ENCODE measurements at places on chromosomes 4 and X.
A peak's percentile ranks its signal among the peaks of the same experiment; 100 is the strongest.

DNA sequence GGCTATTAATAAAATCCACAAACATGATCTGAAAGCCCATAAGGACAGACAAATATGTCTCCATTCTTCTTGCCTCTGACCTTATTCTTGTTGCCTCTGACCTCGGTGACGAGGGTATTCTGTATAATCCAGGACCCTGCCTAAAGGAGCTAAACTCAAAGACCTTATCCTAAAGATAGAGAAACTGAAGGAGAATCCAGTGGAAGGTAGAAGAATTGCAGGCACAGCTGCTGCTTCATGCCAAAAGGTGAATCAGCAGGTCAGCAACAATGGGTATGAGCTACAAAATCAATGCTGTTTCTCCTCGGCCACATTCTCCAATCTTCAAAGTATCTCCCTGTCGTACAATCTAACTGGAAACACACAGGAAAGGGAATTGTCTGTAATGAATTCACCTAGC, 71.4 kb downstream of the INTS6L start:
- DNase-seq: no peak

GRCh38 chr4:144350706-144351105, 210.2 kb upstream of the GYPA start:
- DNase-seq: no peak

DNA sequence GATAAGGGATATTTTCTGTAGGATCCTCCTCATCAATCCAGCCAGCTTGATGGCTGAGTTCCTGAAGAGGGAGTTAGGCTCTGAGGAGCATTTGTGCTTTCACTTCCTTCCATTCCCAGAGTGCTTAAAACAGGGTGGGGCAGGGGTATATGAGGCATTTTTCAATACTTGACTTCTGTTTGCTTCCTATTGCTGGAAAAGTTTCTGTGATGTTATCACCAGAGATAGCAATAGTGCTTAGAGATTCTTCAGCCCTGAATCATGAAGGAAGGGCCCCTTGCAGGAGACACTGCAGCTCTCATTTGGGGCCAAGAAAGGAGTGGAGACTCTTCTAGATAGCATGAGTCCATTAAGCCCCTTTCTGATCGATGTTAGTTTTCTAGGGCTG, 166.7 kb upstream of the RPS6KA3 start:
- no peak for DNase-seq

GRCh38 chr4:687971-688853, 739 bp downstream of the SLC49A3 start:
- no peak for DNase-seq

DNA sequence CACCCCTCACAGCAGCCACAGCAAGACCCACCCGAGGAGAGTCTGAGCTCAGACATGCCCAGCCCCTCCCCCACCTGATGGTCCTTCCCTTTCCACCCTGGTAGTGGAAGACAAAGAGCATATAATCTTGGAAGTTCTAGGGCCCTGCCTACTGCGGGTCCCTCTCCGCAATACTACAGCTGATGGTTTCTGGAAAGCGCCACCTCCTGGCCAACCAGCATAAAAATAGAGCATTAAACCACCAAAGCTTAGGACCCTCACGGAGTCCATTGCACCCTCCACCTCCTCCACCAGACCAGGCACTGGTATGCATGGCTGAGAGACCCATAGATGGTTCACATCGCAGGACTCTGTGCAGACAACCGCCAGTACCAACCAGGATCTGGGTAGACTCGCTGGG, 78.2 kb downstream of the SH3BGRL start:
- no peak for DNase-seq

DNA sequence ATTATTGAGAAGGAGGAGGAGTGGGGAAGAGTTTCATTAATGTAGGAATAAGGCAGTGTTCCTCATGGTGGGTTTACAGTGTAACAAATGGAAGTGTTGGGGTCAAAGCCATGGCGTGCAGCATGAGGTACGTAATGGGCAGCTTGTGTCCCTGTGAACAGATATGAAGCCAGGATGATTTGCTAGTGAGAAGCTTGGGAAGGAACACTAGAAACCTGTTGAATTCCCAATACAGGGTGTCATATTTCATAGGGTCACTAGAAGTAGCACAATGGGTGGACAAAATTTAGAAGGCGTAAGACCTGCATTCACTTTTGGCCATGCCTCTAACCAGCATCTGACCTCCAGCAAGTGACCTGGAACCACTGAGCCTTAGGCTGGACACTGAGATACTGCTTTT, 6.8 kb downstream of the PYURF start:
- DNase-seq: no peak

- DNase-seq: no peak
Measured at GRCh38 chr4:3127112-3127511, 52.6 kb downstream of the HTT start.

GRCh38 chrX:21972721-21973120, 32.2 kb downstream of the SMS start:
- peak; percentile 43 for DNase-seq

- no peak for DNase-seq
Measured at GRCh38 chr4:34733185-34733941, 1511.0 kb downstream of the ARAP2 start.

DNA sequence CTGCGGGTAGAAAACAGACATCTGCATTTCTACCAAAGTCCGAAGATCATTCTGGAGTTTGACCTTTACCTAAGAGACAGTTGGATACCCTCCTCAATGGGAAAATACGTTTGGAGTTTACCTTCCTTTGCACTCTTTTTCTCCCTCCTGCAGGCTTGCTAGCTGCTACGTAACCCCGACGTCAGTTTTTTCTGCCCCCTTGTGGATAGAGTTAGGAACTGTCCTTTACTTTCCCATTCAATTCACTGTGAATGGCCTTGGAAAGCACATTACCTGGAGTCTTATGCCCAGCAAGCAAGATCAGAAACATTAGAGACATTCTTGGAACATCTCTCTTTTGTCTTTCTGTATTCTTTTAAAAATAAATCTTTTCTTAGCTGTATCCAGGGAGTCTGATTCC, 250.7 kb downstream of the NAP1L3 start:
- DNase-seq: no peak

GRCh38 chr4:186839122-186840037, 115.7 kb upstream of the FAT1 start:
- DNase-seq: no peak

DNA sequence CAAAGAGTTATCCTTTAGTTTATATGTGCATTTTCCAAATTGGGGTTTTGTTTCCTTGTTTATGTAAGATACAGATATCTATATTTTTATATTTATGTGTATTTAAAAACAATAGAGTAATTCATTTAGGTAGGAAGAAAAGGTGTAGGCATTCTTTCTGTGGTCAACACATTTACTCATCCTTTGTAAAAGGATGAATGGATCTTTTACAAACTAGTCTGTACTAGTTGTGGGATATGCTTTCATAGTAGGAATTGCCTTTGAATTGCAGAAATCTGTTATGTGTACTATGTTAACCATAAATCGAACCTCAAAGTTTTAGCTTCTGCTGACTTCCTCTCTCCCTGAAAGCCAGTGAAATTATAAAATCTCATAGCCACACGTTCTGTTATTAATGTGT, 128.5 kb downstream of the REPS2 start:
- no peak for DNase-seq

DNA sequence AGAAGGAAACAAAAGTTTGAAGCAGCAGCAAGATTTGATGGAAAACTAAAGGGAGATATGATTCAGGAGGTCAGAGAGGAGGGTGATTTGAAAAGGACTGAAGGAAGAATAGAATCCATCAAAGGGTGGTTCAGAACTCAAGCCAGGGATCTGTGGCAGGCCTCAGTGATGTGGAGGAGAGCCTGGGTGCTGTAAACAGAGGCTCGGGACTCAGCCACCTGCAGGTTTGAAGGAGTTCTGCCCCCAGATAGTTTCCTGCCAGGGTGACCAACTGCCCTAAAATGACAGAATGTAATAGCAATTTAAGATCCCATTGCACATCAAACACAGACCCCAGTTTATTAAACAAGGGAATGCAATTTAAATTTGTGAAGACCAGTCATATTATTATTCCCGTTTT, 204.0 kb upstream of the FAT1 start:
- no peak for DNase-seq

DNA sequence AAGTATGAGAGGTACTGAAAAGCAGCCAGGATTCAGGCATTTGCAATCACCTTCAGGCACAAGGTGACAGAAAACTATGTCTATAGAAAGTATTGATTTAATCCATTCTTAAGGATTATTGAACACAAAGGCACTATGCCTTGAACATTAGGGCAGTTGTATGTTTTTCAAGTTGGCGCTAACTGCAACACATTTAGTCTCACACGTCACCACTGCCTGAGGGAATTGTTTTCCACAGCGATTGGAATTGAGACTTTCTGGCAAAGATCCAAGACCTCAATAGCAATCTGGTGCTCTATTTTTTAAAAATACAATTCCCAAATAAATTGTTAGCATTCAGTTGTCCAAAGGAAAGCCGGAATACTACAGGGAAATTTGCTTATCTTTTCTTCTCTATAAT, 52.7 kb upstream of the FTHL17 start:
- no peak for DNase-seq

- peak; percentile 15 for DNase-seq
Measured at GRCh38 chr4:113825272-113825671, 63.7 kb upstream of the CAMK2D start.

DNA sequence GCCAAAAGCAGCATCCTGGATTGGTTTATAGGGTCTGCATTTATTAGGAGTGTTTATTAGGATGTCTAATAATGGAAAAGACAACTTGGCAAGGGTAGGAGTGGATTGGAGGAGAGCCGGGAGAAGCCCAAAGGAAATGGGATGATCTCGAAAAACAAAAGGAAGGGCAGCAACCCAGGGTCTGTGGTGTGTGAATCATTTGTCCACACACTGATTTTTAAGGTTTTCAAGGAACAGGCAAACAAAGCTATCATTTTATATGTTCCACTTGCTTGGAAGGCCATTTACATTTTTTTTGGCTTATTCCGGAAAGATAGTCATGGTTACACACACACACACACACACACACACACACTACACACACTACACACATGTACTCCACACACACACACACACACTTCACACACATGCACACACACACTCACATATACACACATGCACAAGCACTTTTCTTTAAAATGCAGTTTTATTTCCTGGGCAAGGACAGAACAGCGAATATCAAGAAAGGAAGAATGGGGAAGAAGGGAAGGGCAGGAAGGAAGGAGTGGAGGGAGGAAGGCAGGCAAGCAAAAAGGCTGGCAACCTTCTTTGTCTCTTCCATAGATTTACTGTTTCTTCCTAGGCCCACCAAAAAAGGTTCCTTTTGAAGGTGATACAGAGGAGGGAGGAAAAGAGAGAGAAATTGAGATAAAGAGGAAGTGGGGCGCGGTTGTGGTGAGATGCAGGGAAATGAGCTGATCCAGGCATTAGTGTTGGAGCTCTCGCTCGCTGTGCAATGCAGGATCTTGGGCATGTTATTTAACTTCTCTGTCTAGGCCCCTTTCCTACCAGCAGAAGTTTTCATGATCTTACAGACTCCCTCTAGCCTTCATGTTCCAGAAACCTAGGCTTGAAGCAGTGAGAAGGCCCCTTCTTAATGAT, 88.6 kb upstream of the MAML3 start:
- no peak for DNase-seq

GRCh38 chr4:94452476-94453371, 982 bp downstream of the PDLIM5 start:
- peak; percentile 23 for DNase-seq

DNA sequence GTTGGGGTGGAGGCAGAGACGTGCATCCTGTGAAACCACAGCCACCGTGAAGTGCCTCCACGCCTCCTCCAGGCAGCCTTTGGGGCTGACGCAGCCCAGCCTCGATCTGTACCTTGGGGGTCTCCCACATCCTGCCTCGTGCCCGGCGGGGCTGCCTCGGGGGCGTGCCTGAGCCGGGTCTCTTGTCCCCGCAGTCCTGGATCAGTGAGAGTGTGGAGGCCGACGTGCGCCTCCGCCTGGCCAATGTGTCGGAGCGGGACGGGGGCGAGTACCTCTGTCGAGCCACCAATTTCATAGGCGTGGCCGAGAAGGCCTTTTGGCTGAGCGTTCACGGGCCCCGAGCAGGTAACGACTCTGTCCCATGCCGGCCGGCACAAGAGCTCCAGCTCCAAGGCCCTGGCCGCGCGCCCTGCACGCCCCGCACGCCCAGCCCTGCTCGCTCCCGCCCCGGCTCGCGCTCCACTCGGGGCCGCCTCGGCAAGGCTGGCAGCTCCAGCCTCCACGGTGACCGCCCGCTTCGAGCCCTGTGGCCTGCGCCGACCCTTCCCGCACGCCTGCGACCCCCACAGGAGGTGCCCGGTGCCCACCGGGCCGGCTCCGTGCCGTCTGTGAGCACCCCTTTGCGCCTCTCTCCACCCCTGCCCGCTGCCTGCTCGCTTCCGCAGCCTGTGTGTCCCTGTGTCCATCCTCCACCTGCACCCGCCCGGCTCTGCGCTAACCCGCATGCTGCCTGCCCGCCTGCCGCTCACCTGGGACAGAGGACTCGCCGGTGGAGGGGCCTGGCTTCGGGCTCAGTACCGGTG, 9.8 kb downstream of the FGFR3 start:
- no peak for DNase-seq

GRCh38 chr4:148315049-148315448, 127.2 kb downstream of the NR3C2 start:
- no peak for DNase-seq

DNA sequence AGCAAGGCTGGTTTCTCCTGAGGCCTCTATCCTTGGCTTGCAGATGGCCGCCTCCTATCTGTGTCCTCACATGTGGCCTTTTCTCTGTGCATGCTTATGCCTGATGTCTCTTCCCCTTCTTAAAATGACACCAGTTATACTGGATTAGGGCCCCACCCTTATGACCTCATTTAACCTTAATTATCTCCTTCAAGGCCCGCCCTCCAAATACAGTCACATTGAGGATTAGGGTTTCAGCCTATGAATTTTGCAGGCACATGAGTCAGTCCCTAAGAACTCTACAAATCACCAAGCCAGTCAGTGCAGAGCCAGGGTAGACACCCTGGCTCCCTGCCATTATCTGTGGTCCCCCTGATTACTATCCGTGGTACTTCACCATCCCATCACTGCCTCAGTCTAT, 51.6 kb downstream of the MAML3 start:
- DNase-seq: peak; percentile 16

- no peak for DNase-seq
Measured at GRCh38 chr4:111136438-111136837, 513.6 kb upstream of the PITX2 start.

- DNase-seq: no peak
Measured at GRCh38 chr4:178955614-178956013, 1513.4 kb upstream of the AGA start.

DNA sequence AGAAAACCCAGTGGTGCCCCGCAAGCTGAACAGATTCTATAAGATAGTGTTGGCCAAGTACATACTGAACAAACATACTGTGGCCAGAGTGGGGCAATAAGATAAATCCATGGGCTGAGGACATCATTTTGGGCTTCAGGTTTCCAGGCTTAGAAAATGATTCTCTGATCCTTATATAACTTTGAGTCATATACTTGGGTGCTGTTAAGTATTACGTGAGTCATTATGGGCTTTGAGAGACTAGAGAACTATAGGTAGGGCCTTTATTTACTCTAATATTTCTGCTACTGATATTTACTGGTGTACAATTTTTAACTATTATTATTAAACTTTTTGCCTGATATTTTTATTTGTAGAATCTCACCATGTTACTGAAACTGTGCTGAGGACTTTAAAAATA, 586.1 kb downstream of the CENPC start:
- DNase-seq: no peak

GRCh38 chr4:53763813-53764597, 172.7 kb upstream of the LNX1 start:
- DNase-seq: no peak

All from activated CD4-positive, alpha-beta T cell treated with anti-CD3 and anti-CD28 coated beads for 48 hours (primary cell).